ENCODE measurements at places on chromosomes 4 and X.

GRCh38 chr4:89992744-89993143 lies 98.1 kb downstream of the MMRN1 start:
- DNase-seq, result no peak

DNA sequence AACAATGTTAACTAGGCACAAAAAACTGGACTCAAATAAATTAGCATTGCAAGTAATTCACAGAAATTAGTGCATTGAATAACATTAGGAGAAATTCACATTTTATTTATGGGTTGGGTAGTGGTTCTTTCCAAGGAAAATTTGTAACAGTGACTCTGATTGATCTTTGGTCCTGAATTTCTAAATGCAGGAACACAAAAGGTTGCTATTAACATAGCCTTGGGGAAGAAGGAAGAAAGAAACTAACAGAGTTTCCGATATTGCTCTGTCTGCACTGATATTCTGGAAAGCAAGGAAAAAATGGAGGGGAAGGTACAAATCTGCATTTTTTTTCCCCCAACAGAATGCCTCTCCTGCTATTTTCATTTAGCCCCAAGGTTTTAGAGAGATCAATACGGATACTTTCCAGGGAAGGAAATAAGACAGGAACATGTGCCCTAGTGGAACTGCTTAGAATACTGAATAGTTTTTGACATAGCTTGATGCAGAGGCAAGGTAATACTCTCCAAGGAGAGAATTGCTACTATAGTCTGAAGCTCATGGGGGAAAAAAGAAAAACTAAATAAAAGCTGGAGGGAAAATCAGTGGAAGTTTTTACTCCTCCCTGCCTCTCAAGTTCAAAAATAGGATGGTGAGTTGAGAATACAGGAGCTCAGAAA lies 490.1 kb downstream of the RAPGEF2 start:
- no peak for DNase-seq

DNA sequence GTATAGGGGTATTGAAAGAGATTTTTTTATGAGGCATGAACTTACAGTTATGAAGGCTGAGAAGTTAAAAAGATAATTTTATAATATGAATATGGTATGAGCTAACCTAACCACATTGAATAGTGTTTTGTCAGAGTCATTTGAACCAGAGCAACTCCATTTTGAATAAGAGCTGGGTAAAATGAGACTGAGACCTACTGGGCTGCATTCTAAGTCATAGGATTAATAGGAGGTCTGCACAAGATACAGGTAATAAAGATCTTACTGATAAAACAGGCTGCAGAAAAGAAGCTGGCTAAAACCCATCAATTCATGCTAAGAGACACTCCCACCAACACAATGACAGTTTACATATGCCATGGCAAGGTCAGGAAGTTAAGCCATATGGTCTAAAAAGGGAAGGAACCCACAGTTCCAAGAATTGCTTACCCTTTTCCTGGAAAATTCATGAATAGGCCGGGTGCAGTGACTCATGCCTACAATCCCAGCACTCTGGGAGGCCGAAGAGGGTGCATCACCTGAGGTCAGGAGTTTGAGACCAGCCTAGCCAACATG lies 209.2 kb downstream of the TECRL start:
- no peak for DNase-seq

- DNase-seq, result peak; percentile 38
Measured at GRCh38 chrX:153460826-153461225, 9.6 kb downstream of the HAUS7 start.

- DNase-seq, result no peak
Measured at GRCh38 chrX:120752431-120753082, 122.7 kb upstream of the C1GALT1C1 start.

DNA sequence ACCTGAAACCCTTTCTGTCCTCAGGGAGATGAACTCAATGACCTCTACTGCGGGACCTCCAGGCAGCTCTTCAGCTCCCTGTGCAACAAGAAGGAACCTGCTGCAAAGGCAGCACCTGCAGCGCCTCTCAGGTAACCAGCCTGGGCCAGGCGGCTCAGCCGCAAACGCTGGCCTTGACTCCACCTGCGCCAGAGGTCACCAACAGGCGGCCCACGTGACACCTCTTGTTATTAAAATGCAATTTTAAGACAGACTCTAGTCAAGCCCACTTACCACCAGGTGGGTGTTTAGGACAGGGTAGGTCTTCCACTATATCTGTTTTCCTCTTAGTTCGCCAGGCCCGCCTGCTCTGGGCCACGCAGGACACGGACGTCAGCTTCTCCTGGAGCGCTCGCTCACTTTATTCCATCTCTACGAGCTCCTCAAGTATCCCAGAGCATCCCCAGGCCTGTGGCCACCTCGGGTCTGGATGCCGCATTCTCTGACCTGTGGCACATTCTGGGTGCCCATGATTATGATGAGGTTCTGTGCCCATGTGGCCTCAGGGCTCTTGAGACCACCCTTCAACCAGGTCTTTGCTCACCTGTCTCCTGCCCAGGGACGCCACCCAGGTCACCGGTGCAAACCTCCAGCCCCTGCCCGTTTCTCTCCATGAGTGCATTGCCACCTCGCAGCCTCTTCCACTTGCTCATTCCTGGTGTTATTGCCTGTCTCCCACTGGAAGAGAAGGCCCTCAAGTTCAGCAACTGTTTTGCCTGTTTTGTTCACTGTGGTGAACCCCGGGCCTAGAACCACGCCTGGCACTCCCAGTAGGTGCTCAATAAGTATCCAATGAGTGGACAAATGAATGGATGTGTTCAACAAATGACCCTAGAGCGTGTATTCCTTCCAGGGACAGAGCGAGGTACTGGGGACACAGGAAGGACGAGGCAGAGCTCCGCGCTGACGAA lies 32.8 kb upstream of the JAKMIP1 start:
- DNase-seq, result no peak
